CD8-positive, alpha-beta memory T cell (primary cell): ENCODE measurements at places on chromosomes 7 and 10. TPM values are rescaled to one million over a fixed set of nuclear protein-coding genes. Genes with fewer than 3 reads are reported as not detected.
A peak's percentile ranks its signal among the peaks of the same experiment; 100 is the strongest.

Gene PNLIPRP2
- total RNA-seq = not detected

- no peak for DNase-seq
Measured at GRCh38 chr7:15236952-15237351, 324.9 kb downstream of the AGMO start.

DNA sequence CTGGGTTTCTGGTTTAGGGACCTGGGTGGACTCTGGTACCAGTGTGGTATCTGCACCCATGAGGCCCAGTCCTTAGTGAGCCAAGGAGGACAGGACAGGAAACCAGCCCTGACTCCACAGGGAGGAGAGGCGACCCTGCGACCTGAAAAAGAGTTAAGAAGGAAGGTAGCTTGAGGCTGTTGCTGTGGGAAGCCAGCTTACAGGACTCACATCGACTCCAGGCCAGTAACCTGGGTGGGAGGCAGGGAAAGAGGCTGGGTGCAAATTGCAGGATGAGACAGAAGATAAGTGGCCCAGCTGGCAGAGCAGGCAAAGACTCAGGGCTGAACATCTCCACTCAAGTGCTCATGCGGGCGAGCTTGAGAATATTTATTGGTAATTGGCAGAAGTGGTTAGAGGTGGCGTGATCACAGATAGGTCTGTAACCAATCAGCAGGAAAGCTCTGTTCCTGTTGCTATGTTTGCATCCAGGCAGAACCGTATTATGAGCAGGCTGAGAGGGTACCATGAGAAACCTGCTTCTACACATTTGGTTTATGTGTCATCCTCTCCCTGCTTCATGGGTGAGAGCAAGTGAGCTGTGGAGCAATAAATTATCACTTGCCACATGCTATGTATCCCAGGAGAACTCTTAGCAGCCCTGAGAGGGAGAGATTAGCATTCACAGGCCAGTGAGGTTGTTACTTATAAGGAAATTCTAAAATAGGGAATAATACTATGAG, 11.0 kb downstream of the TLL2 start:
- DNase-seq = no peak

Gene FAM25G
- not detected for total RNA-seq

DNA sequence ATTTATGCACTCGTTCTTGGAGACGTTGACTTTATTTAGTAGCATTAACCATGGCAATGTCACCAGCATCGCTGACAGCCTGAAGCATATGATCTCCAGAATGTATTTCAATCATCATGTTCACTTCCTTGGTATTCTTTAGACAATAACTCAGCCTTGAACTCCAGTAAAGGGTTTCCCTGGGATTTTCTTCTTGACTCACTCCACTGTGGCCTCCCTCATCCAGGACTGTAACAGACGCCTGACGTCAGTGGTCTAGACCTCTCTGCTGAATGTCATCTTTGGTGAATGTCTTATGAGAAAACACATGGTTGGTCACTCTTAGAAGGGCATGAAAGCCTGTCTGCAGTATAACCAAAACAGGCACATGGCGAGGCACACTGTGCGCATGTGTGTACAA, 64.4 kb downstream of the EGFR start:
- DNase-seq = no peak

- DNase-seq = no peak
Measured at GRCh38 chr10:83908506-83908905, 230.8 kb upstream of the GHITM start.

- DNase-seq = no peak
Measured at GRCh38 chr7:121398246-121398645, 2.1 kb upstream of the FAM3C start.

Gene CAV2
- not detected for total RNA-seq

DNA sequence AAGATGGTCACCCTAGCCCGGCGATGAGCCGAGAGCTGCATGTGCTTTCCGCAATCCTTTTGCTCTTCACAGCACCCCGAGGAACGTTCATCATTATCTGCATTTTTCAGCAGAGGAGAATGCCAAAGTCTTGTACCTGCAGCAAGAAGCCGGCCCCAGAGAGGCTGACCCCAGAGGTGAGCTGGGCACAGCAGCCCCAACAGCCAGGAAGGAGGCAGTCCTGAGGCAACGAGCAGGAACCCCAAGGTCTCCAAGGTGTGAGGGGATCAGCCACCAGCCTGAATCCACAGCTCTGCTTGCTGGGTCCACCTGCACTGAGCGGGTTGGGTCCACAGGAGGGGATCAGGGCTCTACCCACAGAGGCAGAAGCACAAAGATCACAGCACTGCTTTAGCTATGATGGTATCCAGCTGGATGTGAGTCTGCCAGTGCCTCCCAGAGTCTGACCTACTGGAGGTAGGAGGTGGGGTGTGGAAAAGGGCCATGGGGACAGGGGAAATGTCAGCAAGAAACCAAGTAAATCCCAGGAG, 16.8 kb upstream of the GDF10 start:
- no peak for DNase-seq

GRCh38 chr7:93046641-93047040, 71.1 kb downstream of the SAMD9 start:
- no peak for DNase-seq

Gene SRGN
- total RNA-seq = 659 TPM

- no peak for DNase-seq
Measured at GRCh38 chr10:124681091-124681490, 63.1 kb downstream of the FAM53B start.

DNA sequence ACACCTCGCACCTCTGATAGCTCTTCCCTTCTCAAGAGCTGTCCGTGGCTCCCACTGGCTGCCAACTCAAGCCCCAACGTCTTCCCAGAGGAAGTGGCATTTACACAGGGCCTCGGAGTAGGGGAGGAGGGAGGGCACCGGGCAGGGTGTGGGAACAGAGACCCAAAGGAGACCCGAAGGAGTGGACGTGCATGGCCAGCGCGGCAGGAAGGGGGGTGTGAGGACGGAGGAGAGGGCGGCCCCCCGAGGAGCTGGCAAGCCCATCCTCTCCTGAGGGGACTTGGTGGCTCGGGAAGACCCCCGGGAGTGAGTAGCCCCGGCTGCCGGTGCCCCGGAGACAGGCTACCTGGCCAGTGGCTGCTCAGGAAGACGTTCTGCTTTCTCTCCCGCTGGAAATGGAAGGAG, 85.9 kb downstream of the FOXL3 start:
- no peak for DNase-seq

DNA sequence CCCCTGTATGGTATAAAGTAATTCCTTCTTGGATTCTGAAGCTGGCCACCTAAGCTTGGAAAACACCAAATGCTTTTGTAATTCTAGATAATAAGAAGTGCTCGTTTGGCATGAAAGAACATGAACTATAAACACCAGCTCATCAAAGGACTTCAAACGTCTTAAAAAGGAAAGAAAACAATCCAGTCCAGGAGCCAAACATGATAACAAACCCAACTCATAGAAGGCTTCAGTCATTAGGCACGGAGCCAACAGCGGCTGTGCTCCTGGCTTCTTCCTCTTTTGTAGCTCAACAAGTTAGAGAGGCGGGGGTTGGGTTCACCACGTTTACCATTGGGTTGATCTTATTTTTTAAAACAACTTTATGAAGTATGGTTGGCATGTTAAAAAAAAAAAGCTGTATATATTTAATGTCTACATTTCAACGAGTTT, 56.4 kb upstream of the ECHDC3 start:
- DNase-seq = peak; percentile 9

GRCh38 chr10:27241652-27242472, 1.3 kb upstream of the ACBD5 start:
- DNase-seq = peak; percentile 84

Gene NOD1
- total RNA-seq = 8.8 TPM

Gene NET1
- total RNA-seq = 21.5 TPM
